ENCODE measurements at places on chromosomes 1 and 21. TPM values are rescaled to one million over a fixed set of nuclear protein-coding genes. Genes with fewer than 3 reads are reported as not detected.

OR2T12 gene
- total RNA-seq: not detected

TMEM240 gene
- not detected for total RNA-seq

PRAMEF13 gene
- not detected for total RNA-seq

PLCH2 gene
- total RNA-seq: 2.1 TPM

DNA sequence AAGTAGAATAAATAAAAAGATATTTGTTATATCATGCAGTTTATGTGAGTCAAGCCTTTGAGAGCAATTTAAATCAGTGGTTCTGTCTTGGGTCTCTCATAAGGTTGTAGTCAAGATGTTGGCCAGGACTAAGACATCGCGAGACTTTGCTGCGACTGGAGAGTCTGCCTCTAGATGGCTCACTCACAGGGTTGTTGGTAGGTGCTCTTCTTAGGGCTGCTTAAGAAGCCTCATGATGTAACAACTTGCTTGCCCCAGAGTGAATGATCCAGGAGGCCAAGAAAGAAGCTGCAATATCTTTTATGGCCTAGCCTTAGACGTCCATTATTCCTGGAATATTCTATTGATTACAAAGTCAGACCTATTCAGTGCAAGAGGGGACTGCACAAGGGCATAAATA lies 73.1 kb upstream of the CACHD1 start:
- no peak overlapping the region for H3K27ac ChIP-seq
- no peaks in the 10 kb centered on the region for H3K4me1 ChIP-seq
- no peak for DNase-seq
- H3K4me3 ChIP-seq: no peak overlapping the region
- H3K27me3 ChIP-seq: no peaks in the 10 kb centered on the region

GRCh38 chr1:49694251-49694827 lies 329.4 kb downstream of the AGBL4 start:
- DNase-seq: no peak
- H3K27ac ChIP-seq: no peak overlapping the region
- no peaks in the 10 kb centered on the region for H3K36me3 ChIP-seq
- no peaks in the 10 kb centered on the region for H3K4me1 ChIP-seq
- H3K27me3 ChIP-seq: no peaks in the 10 kb centered on the region
- no peak overlapping the region for H3K4me3 ChIP-seq

DNA sequence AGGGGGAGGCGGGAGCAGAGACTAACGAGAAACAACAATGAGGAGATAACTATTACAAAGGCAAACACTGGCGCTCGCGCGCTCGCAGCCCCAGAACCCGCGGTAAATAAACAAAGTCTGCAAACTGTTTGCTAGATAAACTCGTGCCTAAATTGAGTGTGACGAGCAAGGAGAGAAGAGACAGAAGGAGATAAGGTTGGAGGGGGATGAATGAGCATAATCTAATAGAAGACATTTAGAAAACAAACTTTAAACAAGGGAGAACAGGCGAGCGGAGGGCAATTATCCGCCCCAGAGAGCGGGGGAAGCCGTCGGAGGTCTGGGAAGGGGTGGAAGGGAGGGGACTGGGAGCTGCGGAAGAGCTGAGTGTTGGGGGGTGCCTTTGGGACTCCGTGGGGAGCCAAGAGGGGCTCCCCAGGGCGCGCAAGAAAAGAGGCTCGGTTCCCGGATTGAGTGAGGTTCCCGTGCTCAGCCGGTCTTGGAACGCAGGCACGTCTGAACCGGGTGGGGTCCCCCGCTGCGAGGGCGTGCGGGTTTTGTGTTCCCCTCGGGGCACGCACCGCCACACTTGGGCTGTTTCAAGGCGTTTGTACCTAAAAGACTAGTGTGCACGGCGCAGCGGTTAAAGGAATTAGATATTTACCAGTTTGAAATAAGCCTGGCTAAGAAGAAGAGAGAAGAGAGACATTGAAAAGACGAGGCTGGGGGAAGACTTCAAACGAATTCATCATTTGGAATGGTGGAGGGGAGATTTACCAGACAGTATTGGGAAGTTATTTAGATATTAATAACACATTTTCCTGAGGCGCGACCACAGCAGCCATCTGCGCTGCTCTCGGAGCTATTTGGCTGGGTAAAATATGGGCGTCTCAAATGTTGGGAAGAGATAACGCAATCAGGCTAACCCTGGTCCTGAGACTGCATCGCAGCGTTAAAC lies 10.6 kb downstream of the PAX7 start:
- peaks cover 61% of the 10 kb centered on the region for H3K4me1 ChIP-seq
- no peak for DNase-seq
- H3K27ac ChIP-seq: no peak overlapping the region
- no peak overlapping the region for H3K4me3 ChIP-seq
- H3K36me3 ChIP-seq: no peaks in the 10 kb centered on the region

DNA sequence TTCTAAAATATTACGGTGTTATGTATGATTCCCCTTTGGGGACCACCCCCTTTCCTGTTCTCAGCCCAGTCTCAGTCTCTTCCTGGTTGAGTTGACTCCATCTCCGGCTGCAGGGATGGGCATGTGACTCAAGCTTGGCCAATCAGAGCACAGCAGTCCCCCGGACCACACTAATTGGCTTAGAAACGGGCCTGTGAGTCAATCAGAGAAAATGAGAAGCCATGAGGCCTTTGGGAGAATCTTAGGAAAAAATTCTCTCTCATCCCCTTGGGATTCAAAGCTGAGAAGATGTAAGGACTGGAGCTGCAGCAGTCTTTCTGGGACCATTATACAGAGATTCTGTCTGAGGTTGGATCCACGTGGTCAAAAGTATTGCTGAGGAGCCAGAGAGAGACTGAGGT lies 10.7 kb upstream of the FHAD1 start:
- DNase-seq: no peak
- no peaks in the 10 kb centered on the region for H3K36me3 ChIP-seq
- H3K27ac ChIP-seq: no peak overlapping the region
- H3K4me1 ChIP-seq: peaks cover 15% of the 10 kb centered on the region

- DNase-seq: no peak
- H3K27ac ChIP-seq: no peak overlapping the region
- no peaks in the 10 kb centered on the region for H3K4me1 ChIP-seq
- H3K27me3 ChIP-seq: no peaks in the 10 kb centered on the region
These were observed 48.9 kb downstream of the PRKCZ start for GRCh38 chr1:2098839-2099785.

GRCh38 chr1:53740621-53741105 lies 1.7 kb upstream of the GLIS1 start:
- no peaks in the 10 kb centered on the region for H3K36me3 ChIP-seq
- H3K27ac ChIP-seq: no peak overlapping the region
- DNase-seq: no peak
- no peaks in the 10 kb centered on the region for H3K4me1 ChIP-seq
- H3K4me3 ChIP-seq: no peak overlapping the region
- H3K27me3 ChIP-seq: peaks cover 34% of the 10 kb centered on the region

- H3K27me3 ChIP-seq: no peaks in the 10 kb centered on the region
- no peak overlapping the region for H3K4me3 ChIP-seq
- peaks cover 38% of the 10 kb centered on the region for H3K4me1 ChIP-seq
- peak; percentile 19 for DNase-seq
These were observed 3.6 kb downstream of the ZNF362 start for GRCh38 chr1:33259879-33260278.

DNA sequence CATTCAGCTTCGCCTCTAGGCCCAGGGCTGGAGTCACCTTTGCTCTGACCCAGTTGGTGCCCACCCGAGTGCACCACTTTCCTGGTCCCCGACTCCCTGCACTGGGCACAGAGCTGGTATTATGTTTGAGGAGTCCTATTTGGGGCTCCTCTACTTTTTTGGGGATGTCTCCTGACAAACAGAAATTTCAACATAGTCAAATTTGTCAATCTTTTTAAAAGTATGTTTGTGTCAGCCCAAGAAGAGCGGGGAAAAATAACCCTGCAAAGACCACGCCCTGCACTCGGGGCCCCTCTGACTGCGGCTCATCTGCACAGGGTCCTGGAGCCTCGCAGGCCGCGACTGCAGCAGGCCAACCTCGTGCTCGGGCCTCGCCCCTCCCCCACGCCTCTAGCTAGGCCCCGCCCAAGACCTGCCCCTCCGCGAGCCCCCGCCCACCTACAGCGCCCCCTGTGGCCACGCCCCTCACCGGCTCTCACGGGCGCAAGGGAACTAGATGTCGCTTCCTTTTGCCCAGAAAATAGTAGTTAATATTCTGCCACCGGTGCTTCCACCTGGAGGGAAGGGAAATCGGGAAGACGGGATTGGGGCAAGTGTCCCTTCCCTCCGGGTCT lies 11.4 kb downstream of the FAM229A start:
- peaks cover 38% of the 10 kb centered on the region for H3K4me1 ChIP-seq
- no peaks in the 10 kb centered on the region for H3K36me3 ChIP-seq
- H3K27ac ChIP-seq: peak overlapping the region; percentile 76
- no peaks in the 10 kb centered on the region for H3K27me3 ChIP-seq

- peaks cover 27% of the 10 kb centered on the region for H3K4me1 ChIP-seq
- no peaks in the 10 kb centered on the region for H3K36me3 ChIP-seq
- no peak for DNase-seq
- peak overlapping the region; percentile 36 for H3K27ac ChIP-seq
- H3K27me3 ChIP-seq: no peaks in the 10 kb centered on the region
- H3K4me3 ChIP-seq: no peak overlapping the region
These were observed 2.1 kb upstream of the WASF2 start for GRCh38 chr1:27491748-27492700.

DNA sequence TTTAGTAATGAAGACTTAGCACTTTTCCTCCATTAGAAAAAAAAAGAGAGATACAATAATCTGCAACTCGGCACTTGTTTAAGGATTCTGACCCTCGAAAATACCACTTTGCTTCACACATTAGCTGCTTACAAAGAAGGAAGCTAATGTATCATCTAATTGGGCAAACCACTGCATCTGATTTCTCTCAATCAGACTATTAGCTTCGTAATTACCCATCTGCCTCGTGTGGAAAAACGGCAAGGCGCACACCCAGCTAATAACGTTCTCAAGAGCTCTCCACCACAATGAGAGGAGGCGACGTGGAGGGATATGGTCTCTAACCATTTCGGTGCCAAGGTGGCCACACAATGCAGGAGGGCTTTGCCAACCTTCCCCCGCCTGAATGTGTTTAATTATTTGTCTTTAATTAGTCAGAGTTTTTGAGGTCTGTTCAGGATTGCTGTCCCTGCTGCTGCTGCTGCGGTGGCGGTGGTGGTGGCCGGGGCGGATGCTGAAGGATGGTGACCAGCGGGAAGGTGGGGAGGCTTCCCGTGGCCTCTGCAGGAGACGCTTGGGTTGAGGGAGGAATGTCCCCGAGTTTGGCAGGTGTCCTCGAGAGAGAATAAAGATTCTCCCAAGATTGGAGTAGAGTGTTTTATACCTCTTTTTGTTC lies 374.5 kb downstream of the RPS6KC1 start:
- H3K4me3 ChIP-seq: no peak overlapping the region
- H3K36me3 ChIP-seq: no peaks in the 10 kb centered on the region
- DNase-seq: no peak
- H3K27me3 ChIP-seq: peaks cover 2% of the 10 kb centered on the region

GRCh38 chr1:11650331-11650991 lies 3.8 kb downstream of the FBXO2 start:
- peak; percentile 88 for DNase-seq
- H3K36me3 ChIP-seq: no peaks in the 10 kb centered on the region
- no peak overlapping the region for H3K27ac ChIP-seq

DNA sequence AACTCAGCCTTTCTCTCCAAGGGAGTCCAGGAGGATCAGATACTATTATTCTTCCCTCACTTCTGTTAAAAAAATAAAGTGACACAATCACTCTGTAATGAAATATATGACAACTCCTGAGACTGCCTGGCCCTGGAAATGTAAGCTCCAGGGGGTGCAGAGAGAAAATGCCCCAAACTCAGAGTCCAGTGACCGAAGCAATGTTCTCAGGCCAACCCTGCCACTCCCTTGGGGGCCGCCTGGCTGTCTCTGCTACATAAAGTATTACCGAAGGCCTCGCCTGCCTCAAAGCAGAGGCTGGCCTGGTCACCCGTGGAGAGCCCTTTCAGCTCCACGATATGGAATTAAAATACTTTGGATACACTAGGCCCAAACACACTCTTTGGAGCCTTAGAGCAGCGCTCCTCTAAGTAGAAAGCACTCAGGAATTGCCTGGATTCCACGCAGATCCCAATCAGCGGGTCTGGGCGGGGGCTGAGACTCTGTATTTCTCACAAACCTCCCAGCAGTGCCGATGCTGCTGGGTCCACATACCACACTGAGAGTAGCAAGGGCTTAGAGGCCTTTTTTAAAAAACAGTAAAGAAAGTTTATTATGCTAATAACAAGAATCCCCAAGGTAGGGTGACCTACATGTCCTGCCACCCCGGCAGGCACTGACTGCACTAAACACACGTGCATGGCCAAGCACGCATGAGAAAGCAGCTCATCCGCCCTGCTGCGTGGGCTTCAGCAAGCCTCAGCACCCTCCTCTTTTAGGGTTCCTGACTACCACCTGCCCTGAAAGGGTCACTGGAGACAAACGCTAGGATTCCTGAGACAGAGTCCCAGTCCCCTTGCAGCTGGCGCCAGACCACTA lies 31.1 kb downstream of the TMCO4 start:
- no peak for DNase-seq
- H3K27me3 ChIP-seq: no peaks in the 10 kb centered on the region
- H3K36me3 ChIP-seq: peaks cover 8% of the 10 kb centered on the region
- H3K4me3 ChIP-seq: no peak overlapping the region
- no peak overlapping the region for H3K27ac ChIP-seq
- H3K4me1 ChIP-seq: peaks cover 16% of the 10 kb centered on the region

DNA sequence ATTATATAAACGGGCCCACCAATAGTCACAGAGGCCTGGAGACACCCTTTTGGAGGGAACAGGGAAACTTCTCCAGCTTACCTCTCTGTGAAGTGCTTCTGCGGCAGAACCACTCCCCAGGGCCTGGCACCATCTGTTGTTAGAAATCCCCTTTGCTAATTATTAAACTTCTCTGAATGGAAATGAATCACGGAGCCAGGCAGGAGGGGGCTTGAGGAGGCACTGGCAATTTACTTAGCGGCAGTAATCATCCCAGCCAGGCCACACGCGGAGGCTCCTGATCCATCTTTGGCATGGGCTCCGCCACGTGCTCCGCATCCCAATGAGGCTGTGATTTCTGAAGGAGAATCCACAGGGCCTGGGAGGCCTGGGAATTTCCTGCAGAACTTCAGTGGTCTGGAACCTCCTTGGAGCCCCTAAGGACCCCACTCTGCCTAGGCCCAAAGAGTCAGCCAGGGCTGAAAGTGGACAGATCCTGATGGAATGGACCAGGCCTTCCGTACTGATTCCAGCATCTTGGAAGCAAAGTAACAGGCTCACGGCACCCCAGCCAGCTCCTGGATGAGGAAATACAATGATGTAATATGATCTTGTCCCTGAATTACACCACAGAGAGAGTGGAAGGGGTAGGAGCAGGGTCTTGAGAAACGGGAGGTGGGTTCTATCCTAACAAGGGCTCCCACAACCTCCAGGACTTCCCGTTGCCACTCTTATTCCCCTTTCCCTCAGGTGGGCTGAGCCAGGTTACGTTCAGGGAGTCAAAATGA lies 62.3 kb downstream of the GRIK3 start:
- H3K27me3 ChIP-seq: peaks cover 4% of the 10 kb centered on the region
- H3K4me3 ChIP-seq: no peak overlapping the region
- H3K36me3 ChIP-seq: no peaks in the 10 kb centered on the region
- H3K27ac ChIP-seq: no peak overlapping the region
- H3K4me1 ChIP-seq: no peaks in the 10 kb centered on the region
- DNase-seq: no peak

Measured in activated naive CD4-positive, alpha-beta T cell treated with anti-CD3 and anti-CD28 coated beads for 36 hours (primary cell).